Pancreas (tissue), 10 donors: ENCODE measurements at places on chromosomes 6 and 20. TPM values are rescaled to one million over a fixed set of nuclear protein-coding genes. Genes with fewer than 3 reads are reported as not detected.

DNA sequence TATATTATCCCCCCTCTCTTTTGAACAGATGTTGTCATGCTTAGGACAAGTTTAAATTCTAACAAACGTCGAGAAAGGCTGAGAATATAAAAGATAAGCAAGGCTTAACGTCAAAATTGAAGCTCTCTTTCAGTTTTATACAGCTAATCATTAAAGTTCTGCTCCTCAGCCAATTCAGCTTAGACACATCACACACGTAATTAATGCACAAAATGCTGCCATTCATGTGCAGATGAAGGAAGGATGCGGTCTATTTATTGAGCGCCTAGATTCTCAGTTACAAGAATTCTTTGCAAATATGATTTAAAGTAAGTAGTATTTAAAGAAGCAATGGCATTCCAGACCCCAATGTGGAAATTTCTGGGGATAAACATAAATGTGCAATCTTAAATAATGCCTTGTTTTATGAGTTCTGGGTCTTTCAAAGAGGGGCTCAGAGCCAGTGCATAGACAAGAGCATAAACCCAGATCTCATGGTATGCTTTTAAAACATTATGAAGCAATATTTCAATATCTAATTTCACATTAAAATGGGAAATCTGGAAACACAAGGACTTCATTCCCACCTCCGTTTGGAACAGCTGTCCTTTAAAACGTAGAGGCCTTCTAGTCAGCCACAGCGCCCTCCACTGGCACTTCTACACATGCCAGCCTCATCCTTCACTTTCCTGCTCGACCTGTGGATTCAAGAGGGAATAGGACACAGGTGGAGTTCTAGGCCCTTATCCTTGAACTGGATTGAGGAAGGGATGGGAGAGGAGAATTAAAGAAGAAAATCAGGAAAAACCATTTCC lies 85.8 kb downstream of the LYRM4 start:
- H3K4me3 ChIP-seq: no peak overlapping the region
- DNase-seq: no peak
- H3K36me3 ChIP-seq: no peaks in the 10 kb centered on the region
- no peaks in the 10 kb centered on the region for H3K27me3 ChIP-seq
- H3K27ac ChIP-seq: no peak overlapping the region

GRCh38 chr6:17226786-17227233 lies 54.4 kb upstream of the RBM24 start:
- peaks cover 7% of the 10 kb centered on the region for H3K4me1 ChIP-seq
- no peak overlapping the region for H3K27ac ChIP-seq
- H3K4me3 ChIP-seq: no peak overlapping the region
- DNase-seq: no peak
- no peaks in the 10 kb centered on the region for H3K36me3 ChIP-seq
- no peaks in the 10 kb centered on the region for H3K27me3 ChIP-seq

HLA-DPB1 gene
- 13.0 TPM for total RNA-seq

GRCh38 chr6:134146268-134147033 lies 94.0 kb upstream of the SLC2A12 start:
- no peak overlapping the region for H3K27ac ChIP-seq
- H3K4me1 ChIP-seq: no peaks in the 10 kb centered on the region
- no peaks in the 10 kb centered on the region for H3K36me3 ChIP-seq
- no peak for DNase-seq

DNA sequence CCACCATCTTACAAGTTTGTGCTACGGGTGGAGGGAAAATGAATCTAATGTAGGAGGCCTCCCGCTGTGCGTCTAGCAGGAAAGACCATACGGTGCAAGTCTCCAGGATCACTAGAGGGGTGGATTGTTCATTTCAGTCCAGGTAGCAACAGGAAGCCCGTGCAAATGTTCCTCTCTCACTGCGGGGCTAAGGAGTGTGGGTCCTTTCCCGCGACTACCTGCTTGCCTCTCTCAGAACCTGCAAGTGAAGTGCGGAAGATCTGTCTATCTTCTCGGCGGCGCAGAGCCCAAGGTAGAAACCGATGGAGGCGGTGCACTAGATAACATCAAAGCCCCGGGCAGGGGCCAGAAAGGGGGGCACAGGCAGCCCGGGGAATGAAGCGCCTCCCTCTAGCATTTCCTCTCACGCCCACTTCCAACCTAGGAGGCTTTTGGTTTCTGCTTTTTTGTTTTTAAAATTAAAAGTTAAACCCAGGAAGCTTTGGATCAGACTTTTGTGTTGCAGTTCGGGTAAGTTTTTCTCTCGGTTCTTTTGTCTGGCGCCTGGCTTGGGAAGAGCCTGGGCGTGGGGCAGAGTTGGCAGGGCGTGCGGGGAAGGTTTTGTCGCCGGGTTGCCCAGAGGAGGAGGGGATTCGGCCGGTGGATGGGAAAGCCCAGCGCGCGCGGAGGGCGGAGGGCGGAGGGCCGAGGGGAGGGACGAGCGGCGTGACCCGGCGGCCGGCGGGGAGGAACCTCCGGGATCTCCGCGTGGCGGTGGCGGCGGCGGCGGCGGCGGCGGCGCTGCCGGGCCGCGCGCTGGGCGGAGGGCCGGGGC lies 3.5 kb upstream of the HIVEP1 start:
- peak; percentile 87 for DNase-seq

- no peaks in the 10 kb centered on the region for H3K27me3 ChIP-seq
These were observed 38.9 kb upstream of the TNFAIP3 start for GRCh38 chr6:137827977-137828810.

- no peaks in the 10 kb centered on the region for H3K27me3 ChIP-seq
- no peak overlapping the region for H3K4me3 ChIP-seq
- no peak overlapping the region for H3K27ac ChIP-seq
- no peaks in the 10 kb centered on the region for H3K36me3 ChIP-seq
These were observed 990 bp downstream of the ZFP57 start for GRCh38 chr6:29679962-29680361.
